Muscle of arm (tissue), 14 donors: ENCODE measurements at places on chromosomes 12 and 14.

GRCh38 chr12:106332536-106332935 is 25.0 kb upstream of the POLR3B start:
- no peak for DNase-seq

DNA sequence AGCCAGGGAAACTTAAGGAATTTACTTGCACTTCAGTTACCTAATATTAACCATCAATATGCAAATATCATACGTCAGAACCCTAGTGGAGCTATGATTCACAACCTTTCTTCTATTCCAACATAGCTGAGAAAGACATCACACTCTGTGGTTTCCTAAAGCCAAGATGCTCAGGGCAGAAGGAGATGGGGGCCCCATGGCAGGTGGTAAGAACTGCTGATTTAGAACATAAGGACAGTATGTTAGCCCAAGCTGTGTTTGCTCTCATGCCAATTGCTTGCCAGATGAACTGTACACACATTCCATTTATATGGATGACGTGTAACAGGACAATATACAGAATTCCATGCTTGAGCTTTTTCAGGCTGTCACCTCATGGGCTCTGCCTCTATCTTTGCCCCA is 34.6 kb downstream of the HECTD4 start:
- no peak for DNase-seq

GRCh38 chr14:60722357-60723115 is 1.6 kb downstream of the SIX4 start:
- peak; percentile 50 for DNase-seq

DNA sequence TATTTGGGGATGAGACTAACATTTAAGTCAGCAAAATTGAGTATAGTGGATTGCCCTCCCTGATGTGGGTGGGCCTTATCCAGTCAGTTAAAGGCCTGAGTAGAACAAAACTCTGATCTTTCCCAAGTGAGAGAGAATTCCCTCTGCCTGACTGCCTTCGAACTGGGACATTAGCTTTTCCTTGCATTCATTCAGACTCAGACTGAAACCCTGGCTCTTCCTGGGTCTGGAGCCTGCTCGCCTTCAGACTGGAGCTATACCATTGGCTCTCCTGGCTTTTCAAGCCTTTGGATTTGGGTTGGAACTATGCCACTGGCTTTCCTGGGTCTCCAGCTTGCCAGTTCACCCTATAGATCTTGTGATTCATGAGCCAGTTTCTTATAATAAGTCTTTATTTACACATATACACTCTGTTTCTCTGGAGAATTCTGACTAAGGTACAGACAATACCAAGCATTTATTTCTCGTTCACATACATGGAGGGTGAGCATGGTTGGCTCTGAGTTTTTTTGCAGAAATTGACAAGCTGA is 296.5 kb downstream of the ERC1 start:
- no peak for DNase-seq

- no peak for DNase-seq
These were observed 5.6 kb upstream of the GCH1 start for GRCh38 chr14:54908190-54908589.

DNA sequence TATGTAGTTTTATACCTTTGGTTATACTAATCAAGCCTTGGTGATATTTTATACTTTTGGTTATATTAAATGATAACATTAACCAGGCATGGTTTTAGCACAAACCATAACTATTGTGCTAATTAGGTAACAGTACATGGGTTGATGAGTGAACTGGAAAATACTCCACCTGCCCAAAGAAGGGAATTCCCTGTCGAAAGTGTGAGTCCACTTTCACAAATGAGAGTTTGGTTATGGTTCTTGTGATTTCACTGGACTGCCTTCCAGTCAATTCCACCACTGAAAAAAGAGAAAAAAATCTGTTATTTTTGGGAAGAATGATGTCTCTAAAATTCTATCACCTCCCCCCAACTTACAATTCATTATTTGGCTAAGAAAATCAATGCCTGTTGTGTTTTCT is 9.7 kb downstream of the A2M start:
- DNase-seq, result no peak

- no peak for DNase-seq
These were observed 1.4 kb upstream of the PHC1 start for GRCh38 chr12:8912914-8913313.

DNA sequence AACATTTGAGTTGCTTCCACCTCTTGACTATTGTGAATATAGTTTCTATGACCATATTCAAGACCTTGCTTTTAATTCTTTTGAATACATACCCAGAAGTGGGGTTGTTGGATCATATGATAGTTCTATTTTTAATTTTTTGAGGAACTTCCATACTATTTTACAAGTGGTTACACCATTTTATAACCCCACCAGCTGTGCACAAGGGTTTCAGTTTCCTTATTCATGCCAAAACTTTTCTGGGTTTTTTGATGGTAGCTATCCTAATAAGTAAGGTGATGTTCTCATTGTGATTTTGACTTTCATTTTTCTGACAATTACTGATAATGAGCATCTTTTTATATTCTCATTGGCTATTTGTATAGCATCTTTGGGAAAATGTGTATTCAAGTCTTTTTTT is 109.4 kb upstream of the GARIN2 start:
- no peak for DNase-seq

GRCh38 chr12:124352839-124353238 is 57.9 kb downstream of the RFLNA start:
- no peak for DNase-seq

DNA sequence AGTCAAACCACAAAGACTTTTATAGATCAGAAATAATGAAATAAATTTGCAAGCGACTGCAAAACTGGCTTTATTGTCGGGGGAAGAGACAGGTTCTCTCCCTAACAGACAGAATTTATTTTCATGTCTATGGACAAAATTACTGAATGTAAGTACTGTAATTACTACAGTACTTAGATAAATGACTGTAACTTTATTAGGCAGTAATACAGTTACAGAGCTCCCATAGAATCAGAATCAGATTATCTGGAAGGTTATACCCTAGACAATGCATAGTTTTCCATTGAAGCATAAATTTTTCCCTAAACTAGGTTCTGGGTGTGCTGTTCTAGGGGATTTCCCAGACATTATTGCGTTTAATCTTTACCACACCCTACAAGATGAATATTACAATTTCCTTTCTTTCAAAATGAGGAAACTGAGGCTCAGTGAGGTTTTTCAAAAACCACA is 114.2 kb downstream of the C12orf75 start:
- no peak for DNase-seq

DNA sequence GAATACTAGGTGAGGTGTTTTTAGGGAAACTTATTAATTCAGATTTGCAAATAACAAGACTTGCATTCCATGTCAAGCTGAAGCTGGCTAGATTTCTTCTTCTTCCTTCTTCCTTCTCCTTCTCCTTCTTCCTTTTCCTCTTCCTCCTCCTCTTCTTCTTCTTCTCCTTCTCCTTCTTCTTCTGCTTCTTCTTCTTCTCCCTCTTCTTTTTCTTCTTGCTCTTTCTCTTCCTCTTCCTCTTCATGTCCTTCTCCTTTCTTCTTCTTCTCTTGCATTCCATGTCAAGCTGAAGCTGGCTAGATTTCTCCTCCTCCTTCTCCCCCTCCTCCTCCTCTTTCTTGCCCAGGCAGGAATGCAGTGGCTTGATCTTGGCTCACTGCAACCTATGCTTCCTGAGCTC is 297.8 kb downstream of the PRKD1 start:
- DNase-seq, result no peak

GRCh38 chr14:100130521-100130920 is 28.9 kb downstream of the DEGS2 start:
- no peak for DNase-seq

GRCh38 chr12:95674631-95675030 is 115.9 kb downstream of the NTN4 start:
- peak; percentile 60 for DNase-seq

GRCh38 chr12:125773033-125773640 is 707.9 kb downstream of the AACS start:
- no peak for DNase-seq

DNA sequence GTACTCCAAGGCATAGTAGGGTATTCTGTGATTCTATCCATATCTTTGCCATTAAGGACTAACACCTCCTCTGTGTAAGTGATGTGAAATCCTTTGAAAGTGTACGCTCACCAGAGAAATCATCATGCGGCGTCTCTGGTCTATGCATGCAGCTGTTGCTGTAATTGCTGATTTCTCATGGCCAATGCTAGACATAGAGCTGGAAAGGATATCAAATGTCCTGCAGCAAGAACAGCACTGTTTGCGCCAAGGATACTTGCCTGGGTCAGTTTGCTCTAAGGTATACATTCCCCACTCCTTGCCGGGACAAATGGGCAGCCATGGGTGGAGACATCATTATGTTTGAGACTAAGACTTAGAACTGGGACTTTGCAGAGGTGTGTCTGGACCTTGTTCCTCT is 896.4 kb downstream of the BCL11B start:
- peak; percentile 4 for DNase-seq

DNA sequence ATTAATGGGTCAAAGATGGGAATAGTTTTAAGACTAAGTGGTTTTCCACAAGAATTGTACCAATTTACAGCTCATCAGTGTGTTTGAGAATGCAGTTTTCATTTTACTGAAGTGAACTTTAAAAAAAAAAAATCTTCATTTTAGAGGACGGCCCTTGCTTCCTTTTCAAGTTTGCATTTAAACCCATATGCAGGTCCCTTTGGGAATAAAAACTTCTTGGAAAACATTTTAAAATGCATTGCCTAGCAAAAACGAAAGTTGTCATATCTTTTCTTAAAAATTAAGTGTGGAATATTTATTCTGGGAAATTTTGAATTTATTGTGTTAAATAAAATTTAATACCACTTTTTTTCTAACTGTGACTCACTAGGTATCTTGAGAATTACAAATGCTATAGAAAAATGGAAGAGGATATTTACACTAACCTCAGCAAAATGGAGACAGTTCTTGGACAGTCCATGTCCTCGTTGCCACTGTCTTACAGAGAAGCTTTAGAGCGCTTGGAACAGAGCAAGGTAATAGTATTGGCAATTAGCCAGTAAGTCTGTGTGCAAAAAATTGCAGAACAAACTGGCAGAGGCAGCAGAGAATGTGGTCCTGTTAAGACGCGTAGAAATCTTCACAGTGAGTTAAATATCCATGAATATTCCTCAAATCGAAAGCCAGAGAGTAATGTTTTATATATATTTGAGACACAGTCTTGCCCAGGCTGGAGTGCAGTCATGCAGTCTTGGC is 209.7 kb downstream of the SYNE2 start:
- DNase-seq, result peak; percentile 26

DNA sequence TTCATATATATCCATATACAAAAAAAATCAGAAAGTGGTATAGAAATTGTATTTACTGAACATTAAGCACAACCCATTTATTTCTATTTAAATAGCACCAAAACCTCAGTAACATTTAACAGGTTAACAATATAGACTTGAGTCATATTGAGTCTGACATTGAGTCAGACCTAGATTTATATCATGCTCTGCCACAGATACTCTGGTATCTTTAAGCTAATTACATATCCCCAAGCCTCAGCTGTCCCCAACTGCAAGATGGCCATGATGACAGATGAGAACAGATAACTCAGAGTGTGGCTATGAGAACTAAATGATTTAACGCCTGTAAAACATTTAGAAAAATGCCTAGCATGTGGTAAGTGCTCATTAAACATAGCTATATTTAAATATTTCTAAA is 40.3 kb downstream of the IFNG start:
- DNase-seq, result no peak

DNA sequence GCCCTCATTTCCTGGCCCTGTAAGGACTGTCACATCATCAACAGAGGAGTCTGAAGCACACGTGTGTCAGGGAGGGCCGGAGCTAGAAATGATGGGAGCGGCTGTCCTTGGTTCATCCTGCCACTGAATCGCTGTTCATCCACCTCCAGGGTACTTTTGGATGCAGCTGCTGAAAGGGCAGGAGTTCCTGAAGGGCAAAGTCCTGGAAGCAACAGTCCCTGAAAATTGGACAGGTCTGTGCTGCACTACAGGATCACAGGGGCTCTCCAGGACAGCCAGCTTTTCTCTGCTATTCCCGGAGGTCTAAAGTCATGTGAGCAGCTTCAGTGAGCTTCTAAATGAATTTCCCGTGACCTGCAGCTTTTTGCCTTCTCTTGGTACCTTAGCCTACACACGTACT is 17.7 kb downstream of the POU6F1 start:
- DNase-seq, result no peak

GRCh38 chr12:16136219-16136988 is 141.1 kb downstream of the SLC15A5 start:
- DNase-seq, result no peak

- no peak for DNase-seq
These were observed 299.6 kb downstream of the PCNX1 start for GRCh38 chr14:71206766-71207371.
